ENCODE measurements at places on chromosomes 1 and 21. TPM values are rescaled to one million over a fixed set of nuclear protein-coding genes. Genes with fewer than 3 reads are reported as not detected.

DNA sequence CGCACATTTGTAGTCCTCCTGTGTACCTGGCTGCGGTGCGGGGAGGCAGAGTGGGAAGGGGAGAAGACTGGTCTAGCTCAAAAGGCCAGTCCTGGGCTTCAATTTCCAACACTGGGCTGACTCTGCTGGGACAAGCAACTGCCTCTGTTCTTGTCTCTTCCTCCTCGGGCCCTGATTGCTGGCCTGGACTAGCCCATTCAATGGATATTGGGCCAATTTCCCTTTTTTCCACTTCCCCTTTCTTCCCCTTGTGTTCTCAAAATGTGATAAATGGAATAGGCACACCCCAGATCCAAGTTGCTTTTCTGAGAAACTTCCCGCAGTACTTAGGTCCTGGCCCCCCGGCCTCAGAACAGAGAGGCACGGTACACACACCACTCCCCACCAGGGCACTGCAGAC is 48.2 kb downstream of the SPSB1 start:
- H3K27ac ChIP-seq, result no peak overlapping the region
- no peak overlapping the region for H3K4me3 ChIP-seq
- H3K4me1 ChIP-seq, result peaks cover 19% of the 10 kb centered on the region
- H3K27me3 ChIP-seq, result no peaks in the 10 kb centered on the region
- no peaks in the 10 kb centered on the region for H3K36me3 ChIP-seq
- no peak for DNase-seq

- DNase-seq, result no peak
- no peak overlapping the region for H3K4me3 ChIP-seq
- H3K27me3 ChIP-seq, result no peaks in the 10 kb centered on the region
- no peaks in the 10 kb centered on the region for H3K36me3 ChIP-seq
- H3K27ac ChIP-seq, result no peak overlapping the region
- peaks cover 2% of the 10 kb centered on the region for H3K4me1 ChIP-seq
Measured at GRCh38 chr1:204069887-204070286, 3.0 kb upstream of the SOX13 start.

DNA sequence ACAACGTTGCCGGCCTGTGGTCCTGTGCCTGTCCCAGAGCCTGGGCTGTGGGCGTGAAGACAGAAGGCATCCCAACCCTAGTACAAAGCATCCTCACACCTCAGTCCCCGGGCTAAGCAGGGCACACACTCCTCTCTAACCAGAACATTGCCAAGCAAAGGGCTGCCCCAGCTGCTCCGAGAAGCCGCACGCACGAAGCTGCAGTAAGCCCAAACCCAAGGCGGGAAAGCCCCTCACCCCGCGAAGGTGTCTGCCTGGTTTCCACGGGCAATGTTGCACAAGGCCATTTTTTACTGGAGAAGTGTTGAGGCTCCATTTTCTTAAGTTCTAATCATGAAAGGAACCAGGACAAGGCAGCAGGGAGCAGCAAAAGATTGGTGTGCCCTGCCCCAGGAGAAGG is 519.0 kb downstream of the NPHP4 start:
- no peaks in the 10 kb centered on the region for H3K36me3 ChIP-seq
- DNase-seq, result no peak
- no peak overlapping the region for H3K4me3 ChIP-seq
- no peak overlapping the region for H3K27ac ChIP-seq
- H3K27me3 ChIP-seq, result peaks cover 3% of the 10 kb centered on the region

GRCh38 chr1:41754540-41754939 is 164.2 kb downstream of the HIVEP3 start:
- H3K4me1 ChIP-seq, result no peaks in the 10 kb centered on the region
- no peak overlapping the region for H3K4me3 ChIP-seq
- no peaks in the 10 kb centered on the region for H3K27me3 ChIP-seq

GRCh38 chr1:178038372-178038771 is 55.5 kb upstream of the RASAL2 start:
- peak overlapping the region; percentile 76 for H3K4me3 ChIP-seq
- DNase-seq, result no peak
- no peaks in the 10 kb centered on the region for H3K27me3 ChIP-seq
- peak overlapping the region; percentile 90 for H3K27ac ChIP-seq
- H3K4me1 ChIP-seq, result peaks cover 4% of the 10 kb centered on the region
- H3K36me3 ChIP-seq, result no peaks in the 10 kb centered on the region

GRCh38 chr1:154614901-154615300 is 6.9 kb upstream of the ADAR start:
- H3K4me1 ChIP-seq, result no peaks in the 10 kb centered on the region
- no peak overlapping the region for H3K4me3 ChIP-seq
- no peaks in the 10 kb centered on the region for H3K36me3 ChIP-seq
- no peak overlapping the region for H3K27ac ChIP-seq
- no peaks in the 10 kb centered on the region for H3K27me3 ChIP-seq

GRCh38 chr1:7898962-7899361 is 41.7 kb downstream of the TNFRSF9 start:
- H3K27ac ChIP-seq, result no peak overlapping the region
- no peak for DNase-seq
- no peaks in the 10 kb centered on the region for H3K4me1 ChIP-seq
- no peaks in the 10 kb centered on the region for H3K36me3 ChIP-seq

DNA sequence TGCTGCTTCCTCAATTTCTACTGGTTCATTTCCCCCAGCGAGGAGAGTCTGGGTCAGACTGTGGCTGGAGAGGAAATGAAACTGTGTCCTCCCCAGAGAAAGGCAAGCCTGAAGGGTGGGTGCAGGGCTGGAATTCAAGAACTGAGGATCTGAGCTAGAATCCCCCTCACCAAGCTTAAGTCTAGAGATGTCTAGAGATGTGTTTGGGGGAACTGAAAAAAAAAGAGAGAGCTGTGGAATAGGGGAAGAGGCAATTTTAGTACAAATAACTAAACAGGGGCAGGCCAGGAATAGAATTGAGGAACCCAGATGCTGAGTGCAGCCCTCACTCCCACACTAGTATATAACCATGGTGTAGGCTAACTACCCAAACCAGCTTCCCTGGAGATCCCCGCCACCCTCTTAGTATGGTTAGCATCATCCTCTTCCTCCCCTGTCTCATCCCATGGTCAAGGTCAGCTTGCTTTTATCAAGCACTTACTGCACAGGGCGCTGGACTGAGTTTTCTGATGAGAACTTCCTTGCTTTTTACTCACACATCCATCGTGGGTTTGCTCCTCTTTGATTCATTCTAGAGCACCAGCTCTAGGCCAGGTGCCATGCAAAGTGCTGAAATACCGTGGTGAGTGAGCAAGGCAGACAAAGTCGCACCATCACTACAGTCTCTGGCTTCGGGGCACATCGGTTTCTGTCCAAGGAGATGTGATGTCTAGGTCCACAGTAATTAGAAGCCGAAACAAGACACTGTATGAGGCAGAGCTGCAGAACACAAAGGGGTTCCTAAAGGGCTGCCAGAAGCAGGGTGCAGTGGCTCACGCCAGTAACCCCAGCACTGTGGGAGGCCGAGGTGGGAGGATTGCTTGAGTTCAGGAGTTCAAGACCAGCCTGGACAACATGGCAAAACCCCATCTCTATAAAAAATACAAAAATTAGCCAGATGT is 112.9 kb upstream of the IPO9 start:
- H3K4me3 ChIP-seq, result no peak overlapping the region
- no peaks in the 10 kb centered on the region for H3K27me3 ChIP-seq
- H3K27ac ChIP-seq, result peak overlapping the region; percentile 72
- DNase-seq, result no peak
- H3K4me1 ChIP-seq, result peaks cover 66% of the 10 kb centered on the region
- H3K36me3 ChIP-seq, result no peaks in the 10 kb centered on the region

DNA sequence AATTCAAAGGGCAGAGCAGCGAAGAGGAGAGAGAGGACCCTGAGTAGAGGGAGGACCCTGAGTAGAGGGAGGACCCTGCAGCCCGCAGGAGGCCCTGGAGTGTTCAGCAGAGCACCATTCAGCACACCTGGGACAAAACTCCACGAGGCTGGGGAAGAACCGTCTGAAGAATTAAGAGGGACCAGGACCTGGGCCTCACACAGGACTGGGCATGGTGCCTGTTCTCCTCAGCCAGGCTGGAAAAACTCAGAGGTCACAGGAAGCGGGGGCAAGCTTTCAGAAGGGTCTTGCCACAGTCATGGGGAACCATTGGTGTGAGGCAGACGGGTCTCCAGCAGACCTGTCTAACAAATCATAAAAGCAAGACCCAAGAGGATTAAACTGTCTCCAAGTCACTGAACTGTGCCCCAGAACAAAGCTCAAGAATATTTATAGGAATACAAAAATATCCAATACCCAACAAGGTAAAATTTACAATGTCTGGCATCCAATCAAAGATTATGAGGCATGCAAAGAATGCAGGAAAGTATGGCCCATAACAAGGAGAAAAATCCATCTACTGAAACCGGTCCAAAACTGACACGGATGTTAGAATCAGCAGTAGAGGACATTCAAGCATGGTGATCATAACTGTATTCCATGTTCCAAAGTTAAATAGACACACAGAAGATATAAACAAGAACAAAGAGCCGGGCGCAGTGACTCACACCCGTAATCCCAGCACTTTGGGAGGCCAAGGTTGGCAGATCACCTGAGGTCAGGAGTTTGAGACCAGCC is 30.6 kb downstream of the MORN1 start:
- no peaks in the 10 kb centered on the region for H3K36me3 ChIP-seq
- no peak overlapping the region for H3K27ac ChIP-seq
- H3K27me3 ChIP-seq, result no peaks in the 10 kb centered on the region
- DNase-seq, result no peak
- H3K4me1 ChIP-seq, result no peaks in the 10 kb centered on the region

GRCh38 chr1:21258331-21259134 is 31.7 kb downstream of the ECE1 start:
- H3K4me3 ChIP-seq, result no peak overlapping the region
- no peak for DNase-seq
- peaks cover 17% of the 10 kb centered on the region for H3K4me1 ChIP-seq
- no peaks in the 10 kb centered on the region for H3K36me3 ChIP-seq

DNA sequence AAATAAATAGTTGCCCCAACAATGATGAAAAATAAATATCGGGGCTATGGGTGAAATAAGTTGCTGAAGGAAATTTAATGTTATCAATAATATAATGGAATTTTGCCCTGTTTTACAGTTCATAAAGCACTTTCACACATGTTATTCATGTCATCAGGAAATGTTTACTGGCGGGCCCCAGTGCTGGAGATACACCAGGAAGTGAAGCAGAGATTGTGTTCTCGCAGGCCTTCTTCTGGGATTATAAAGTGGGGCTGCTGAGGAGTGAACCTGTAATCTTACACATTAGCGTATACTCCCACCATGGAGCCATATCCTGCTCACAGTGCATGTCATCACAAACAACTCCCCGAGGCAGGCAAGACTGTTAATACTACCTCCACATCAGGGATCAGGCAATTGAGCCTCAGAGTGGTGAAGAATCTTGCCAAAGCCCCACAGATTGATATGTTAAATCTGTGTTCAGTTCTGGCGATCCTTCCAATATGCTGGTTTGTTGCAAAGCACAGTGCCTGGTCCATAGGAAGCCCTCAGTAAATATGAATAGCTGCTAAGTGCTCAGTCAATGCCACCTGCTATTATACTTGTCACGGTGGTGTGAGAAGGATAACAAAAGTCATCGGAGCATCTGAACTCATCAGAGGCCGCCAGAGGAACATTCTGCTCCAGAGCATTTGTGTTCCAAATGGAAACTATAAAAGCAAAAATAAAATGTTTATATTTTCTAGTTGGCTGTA is 104.4 kb upstream of the UBE2U start:
- no peaks in the 10 kb centered on the region for H3K27me3 ChIP-seq
- no peaks in the 10 kb centered on the region for H3K36me3 ChIP-seq
- no peak for DNase-seq
- H3K27ac ChIP-seq, result no peak overlapping the region
- peaks cover 23% of the 10 kb centered on the region for H3K4me1 ChIP-seq

Gene SHISA4
- 148 TPM for total RNA-seq

Gene BGLAP
- total RNA-seq, result 0.44 TPM

Gene FYB2
- total RNA-seq, result 0.67 TPM

Gene ARHGAP30
- 1.7 TPM for total RNA-seq

Gene TTC22
- 0.13 TPM for total RNA-seq

Gene SLC45A1
- 1.4 TPM for total RNA-seq

Gene SPRR2B
- not detected for total RNA-seq

Gene OLFML3
- total RNA-seq, result 11.9 TPM

Gene DCDC2B
- total RNA-seq, result not detected

Measured in psoas muscle (tissue), 8 donors.